Stimulated activated CD4-positive, alpha-beta T cell treated with anti-CD3 and anti-CD28 coated beads, TNF-alpha, amount 100 ng/mL, for 48 hours (primary cell): ENCODE measurements at places on chromosomes 1 and 21.

DNA sequence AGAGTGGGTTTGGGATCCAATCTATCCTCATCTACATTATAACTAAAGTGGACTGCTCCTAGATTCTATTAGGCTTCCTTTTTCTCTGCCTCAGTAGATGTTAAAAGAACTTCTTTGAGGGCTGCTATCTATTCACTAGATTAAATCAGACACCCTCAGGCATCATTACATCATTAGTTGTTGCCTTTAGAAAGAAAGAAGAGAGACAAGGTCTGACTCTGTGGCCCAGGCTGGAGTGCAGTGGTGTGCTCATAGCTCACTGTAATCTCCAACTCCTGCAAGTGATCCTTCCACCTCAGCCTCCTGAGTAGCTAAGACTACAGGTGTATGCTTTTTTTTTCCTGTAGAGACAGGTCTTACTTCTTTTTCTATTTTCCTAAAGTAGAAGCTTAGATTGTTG, 71.1 kb upstream of the EXO1 start:
- no peak for DNase-seq

DNA sequence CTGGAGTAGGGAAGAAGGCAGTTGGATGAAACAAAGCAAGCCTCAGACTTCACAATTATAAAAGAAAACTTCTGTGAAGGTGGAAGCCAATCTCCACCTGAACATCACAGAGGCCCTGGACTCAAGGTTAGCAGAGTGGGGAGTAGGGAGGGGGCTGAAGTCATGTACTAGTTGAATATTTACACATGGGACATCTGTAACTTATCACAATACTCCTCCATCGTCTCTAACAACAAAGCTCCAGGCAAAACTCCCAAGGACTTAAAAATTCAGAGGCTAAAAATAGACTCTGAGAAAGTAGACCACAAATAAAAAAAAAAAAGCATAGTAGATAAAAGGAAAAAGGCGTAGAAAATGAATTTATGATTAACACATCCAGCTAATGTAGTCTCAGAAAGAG, 326.3 kb upstream of the PKN2 start:
- no peak for DNase-seq

- no peak for DNase-seq
Observed at GRCh38 chr1:183512450-183512849, 40.2 kb downstream of the SMG7 start.

DNA sequence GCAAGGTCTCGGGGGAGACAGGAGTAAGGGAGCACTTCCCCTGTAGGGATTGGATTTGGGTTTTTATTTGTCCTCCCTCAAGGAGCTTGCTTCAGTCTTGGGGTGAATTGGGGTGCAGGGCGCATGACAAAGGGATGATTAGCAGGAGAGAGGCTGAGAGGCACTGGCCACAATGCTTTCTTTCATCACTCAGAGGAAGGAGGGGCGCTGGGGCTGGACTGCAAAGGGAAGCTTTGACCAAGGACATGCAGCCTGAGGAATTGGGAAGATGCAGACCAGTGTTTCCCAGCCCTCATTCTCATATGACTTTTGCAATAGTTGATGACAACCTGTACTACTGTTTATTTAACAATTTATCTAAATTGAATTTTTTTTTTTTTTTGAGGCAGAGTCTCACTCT, 34.1 kb upstream of the PDPN start:
- DNase-seq, result no peak

DNA sequence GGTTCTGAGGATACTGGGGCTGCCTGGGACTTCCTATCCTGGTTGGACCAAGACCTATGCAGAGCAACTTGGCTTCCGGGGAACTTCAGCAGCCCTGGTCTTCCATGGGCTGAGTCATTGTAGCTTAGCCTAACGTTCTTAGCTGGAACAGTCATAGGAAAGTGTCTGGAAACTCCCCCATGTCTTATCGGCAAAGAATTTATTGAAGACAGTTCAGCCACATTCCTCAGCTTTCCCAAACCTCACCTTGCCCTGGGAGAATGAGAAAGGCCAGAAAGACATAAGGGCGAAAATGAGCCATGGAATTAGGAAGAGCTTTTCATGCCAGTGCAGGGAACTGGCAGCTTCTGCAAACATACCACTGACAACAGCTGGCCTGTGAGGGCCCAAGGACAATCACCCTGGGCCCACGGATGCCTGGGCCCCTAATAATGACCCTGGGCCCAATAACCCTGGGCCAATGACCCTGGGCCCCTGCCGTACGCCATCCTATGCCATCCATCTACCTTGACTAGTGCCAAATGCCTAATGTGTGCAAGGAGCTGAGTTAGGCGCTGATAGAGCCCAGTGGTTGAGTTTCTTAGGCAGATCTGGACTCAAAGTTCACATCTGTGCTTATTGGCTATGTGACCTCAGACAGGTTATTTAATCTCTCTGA, 114.4 kb upstream of the GADD45A start:
- no peak for DNase-seq

- no peak for DNase-seq
Observed at GRCh38 chr1:230588323-230588746, 53.9 kb upstream of the COG2 start.
